Substantia nigra (tissue), 51 donors: ENCODE measurements at places on chromosomes 4 and X.
A peak's percentile ranks its signal among the peaks of the same experiment; 100 is the strongest.

GRCh38 chr4:101787701-101788316 is 2.7 kb upstream of the BANK1 start:
- peak; percentile 19 for DNase-seq

GRCh38 chrX:11180571-11180970 is 69.4 kb downstream of the HCCS start:
- no peak for DNase-seq

DNA sequence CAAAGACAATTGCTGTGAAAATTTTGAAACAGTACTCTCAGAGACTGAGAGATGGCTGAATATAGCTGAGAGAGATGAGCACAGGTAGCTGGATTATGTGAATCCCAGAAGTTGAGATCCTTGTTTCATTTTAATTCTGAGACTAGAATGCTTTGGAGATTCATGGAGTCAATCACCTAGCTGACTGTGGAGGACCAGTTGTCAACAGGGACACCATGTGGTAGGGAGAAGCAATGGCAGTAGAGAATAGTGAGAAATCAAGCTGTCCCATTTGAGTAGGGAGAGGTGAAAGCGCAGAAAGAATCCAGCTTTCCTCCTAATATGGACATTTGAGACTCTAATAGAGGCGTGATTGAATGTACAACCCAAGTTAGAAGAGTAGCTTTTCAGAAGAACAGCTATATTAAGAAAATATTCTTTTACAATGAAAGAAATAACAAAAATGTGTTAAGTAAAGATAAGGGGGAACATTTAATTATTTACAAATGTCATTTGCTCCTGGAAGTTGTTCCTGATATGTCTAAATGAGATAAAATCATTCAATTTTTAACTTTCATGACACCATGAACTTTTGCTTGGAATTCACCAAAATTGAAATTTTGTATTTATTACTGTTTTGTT is 30.3 kb upstream of the GLRB start:
- no peak for DNase-seq

DNA sequence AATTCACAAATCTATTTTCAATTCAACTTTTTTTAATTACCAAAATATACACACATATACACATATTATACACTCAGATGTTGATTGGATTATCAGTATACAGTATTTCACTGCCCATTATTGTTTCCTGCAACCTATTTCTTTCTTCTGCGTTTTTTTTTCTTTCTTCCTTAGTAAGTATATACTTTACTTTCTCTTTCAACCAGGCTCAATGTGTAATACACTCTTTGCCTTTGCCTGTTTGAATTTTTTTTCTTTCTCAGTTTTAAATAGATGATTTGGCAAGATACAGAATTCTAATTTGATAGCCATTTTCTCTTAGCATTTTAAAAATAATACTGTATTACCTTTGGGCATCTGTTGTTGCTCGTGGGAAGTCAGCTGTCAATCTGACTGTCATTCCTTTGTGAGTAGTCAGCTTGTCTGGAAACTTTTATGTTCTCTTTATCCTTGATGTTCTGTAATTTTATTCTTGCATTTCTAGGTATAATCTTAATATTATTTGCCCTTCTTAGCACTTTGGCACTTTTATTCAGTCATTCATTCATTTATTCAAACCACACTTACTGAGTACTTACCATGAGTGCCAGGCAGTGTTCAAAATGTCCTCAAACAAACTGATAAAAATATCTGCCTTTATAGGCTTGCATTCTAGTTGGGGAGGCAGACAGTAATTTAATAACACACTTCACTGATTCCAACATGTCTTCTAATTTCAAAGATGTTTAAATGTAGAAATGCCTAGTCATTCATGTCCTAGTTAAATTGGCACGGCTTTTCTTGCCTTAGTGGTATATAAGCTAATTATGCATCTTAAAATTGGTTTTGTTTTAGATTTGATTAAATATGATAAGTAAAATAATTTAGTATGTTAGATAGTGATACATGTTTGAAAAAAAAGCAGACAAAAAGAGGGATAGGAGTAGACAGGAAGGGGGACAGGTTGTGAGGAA is 3.7 kb downstream of the USP38 start:
- DNase-seq, result no peak

DNA sequence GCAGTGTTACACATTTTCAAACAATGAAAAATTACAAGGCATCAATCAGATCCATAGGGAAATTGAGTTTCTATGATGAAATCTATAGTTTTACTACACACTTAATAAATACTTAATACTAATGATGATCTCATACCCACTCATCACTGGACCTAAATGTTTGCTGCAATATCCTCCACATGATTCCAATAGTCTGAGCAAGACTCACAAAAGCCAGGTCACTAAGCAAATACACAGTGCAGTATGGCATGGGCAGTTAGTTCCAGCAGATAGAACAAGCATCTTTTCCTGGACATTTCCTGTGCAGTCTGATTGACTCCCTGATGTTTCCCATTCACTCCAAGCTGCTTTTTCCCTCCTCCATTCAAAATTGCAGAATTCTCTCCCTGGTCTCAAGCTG is 109.0 kb upstream of the ATOH1 start:
- DNase-seq, result no peak
